ENCODE measurements at places on chromosomes 11 and 22.

DNA sequence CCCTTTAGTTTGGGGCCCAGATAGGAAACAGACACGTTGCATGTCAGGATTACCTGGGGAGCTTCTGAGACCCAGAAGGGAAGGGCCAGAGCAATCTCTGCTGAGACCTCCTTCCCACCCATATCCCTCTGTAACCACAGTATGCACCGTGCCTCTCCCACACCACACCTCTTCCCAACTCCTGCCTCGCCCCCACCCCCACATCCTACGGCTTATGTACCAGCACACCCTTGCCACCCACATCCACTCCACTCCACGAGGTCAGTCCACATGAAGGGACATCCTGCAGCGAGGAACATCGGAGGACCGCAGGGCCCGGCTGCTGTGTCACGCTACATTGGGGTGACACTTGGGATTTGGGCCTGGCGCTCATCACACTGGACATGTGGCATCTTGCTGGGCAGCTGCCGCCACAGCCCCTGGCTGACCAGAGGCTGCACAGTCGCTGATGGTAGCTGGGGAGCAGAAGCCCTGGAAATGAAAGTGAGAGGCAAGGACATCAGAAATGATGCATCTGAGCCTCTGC lies 118.3 kb upstream of the LMO1 start:
- no peak for DNase-seq

- no peak for DNase-seq
Measured at GRCh38 chr11:15893080-15893492, 463.3 kb downstream of the SOX6 start.

- no peak for DNase-seq
Measured at GRCh38 chr11:96306933-96307775, 35.8 kb downstream of the MAML2 start.

DNA sequence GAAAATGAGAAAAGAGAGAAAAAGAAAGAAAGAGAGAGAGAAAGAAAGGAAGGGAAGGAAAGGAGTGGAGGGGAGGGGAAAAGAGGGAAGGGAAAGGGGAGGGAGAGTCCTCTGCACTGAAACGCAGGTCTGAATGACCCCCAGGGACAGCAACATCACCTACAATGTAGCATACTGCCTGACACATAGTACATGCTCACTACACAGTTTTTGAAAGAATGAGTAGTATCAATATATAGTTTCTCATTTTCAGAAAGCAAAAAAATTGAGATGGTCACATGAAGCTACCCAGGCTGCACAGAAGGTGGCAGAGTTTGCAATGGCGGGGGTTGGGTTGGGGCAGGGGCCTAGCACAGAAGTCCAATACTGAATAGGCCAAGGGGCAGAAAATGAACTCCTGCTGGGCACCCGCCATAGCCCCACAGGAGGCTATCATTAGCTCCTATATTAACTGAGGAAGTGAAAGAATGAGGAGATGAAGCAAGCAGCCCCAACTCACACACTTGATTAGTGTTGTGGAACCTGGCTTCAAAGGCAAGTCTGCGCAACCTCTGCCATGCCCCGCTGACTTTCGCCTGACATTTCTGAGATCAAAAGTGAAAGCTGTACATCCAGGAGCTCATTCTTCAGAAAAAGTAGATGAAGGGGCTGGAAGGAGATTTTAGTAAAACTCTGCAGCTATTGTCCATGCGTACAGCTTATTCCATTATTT lies 241.2 kb upstream of the SYN3 start:
- DNase-seq: no peak

DNA sequence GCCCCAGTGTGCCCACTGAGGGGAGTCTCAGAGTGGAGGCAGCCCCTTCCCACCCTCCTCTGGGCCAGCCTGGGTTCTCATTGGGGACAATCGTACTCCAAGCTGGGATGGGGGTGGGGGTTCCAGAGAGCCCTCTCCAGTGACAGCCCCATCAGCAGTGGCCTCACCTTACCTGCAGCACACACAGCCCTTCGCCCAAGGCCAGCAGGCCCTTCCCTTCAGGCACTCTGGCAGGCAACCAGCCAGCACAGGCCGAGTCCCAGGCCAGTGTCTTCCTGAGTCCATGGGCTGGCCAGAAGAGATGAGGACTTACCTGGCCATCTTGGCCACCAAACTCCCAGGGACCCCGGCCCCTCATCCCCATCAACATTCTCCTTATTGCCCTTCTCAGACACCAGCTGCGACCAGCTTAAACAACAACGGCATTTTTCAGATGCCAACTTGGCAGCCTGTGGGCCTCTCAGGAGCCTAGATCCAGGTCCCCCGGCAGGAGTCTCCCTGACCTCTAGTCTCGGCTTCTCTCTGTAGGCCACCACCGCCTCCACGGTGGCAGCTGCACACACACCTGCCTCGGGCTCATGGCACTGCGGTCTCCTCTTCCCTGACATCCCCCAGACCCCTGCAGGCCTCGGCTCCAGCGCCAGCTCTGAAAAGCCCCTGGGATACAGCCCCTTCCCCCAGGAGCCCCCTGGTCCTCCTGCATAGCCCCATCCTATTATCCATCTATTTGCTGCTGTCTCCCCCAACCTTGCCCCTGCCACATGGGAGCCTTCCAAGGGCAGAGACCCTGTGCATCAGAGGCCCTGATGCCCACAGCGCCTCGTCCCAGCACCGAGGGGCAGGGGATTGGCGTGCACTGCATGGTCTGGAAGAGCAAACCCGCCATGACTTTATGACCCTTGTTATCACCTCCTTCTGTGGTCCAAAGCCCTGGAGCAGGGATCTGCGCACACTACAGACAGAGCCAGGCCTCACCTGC lies 111.2 kb upstream of the FGF3 start:
- no peak for DNase-seq

- DNase-seq: no peak
Measured at GRCh38 chr11:76653012-76653673, 17.4 kb downstream of the LRRC32 start.

DNA sequence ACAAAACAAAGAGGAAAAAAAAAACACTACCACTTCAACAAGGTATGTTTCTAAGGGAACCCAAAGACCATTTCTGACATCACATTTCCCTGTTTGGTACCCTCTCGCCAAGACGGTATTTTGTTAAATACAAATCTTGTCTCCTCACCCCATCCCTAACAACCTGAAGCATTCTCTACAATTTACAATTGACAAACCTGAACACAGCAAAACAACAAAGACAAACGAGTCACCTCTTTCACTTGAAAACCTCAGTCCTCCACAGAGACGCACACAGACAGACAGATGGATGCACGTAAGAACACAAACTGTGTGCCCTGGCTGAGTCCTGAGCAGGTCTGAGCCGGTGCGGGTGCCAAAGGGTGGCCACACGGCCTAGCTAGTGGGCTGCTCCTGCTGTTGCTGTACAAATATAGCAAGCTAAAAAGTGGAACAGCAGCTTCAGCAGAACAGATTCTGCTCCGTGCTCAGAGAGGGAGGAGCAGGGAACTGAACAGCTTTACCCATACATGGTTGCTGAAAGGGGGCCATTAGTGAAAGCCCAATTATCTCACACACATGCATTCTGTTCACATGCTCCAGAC lies 28.5 kb downstream of the CELF1 start:
- DNase-seq: peak; percentile 24

- peak; percentile 32 for DNase-seq
Measured at GRCh38 chr22:39556970-39557841, 13.3 kb upstream of the CACNA1I start.

DNA sequence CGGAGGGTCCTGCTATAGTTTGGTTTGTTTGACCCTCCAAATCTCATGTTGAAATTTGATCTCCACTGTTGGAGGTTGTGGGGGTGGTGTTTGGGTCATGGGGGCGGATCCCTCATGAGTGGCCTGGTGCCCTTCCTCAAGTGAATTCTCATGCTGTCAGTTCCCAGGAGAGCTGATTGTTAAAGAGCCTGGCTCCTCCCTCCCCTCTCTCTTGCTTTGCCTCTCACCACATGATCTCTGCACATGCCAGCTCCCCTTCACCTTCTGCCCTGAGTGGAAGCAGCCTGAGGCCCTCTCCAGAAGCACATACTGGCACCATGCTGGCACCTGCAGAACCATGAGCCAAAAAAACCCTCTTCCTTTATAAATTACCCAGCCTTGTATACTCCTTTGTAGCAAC lies 7.1 kb downstream of the TSPAN18 start:
- no peak for DNase-seq

GRCh38 chr11:47131136-47131535 lies 45.5 kb downstream of the ARFGAP2 start:
- DNase-seq: no peak

- no peak for DNase-seq
Measured at GRCh38 chr11:10263929-10264328, 30.1 kb downstream of the SBF2 start.

- DNase-seq: no peak
Measured at GRCh38 chr22:22124374-22124773, 120.2 kb upstream of the VPREB1 start.

GRCh38 chr22:26887456-26887855 lies 230.1 kb downstream of the MIAT start:
- DNase-seq: no peak

DNA sequence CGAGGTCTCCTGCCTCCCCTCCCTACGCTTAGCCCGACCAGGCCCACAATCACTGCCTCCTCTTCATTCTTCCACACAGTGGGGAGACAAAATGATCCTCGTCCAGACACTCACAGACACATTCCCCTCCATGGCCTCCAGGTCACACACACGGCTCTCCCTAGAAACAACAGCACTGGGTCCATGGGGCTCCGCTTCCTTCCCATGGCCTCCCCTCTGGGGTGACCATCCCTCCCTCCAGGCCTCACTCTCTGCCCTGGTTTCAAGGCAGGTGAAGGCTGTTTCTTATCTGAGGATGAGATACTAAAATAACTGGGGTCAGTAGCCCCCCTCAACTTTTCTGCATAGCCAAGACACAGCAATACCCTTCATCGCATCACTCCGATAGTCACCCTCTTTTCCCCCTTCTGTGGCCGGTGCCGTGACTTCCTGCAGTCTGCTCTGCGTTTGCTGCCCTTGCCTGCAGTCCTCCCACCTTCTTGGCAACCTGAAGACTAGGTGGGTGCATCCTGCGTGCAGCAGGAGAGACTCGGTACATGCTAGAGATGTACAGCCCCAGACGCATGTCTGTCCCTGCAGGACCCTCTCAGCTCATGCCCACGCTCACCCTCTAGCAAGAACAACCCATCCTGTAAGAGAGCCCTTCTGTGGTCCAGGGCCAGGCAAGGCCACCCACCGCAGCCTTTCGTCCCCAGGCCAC lies 55.8 kb downstream of the CD6 start:
- DNase-seq: peak; percentile 45

DNA sequence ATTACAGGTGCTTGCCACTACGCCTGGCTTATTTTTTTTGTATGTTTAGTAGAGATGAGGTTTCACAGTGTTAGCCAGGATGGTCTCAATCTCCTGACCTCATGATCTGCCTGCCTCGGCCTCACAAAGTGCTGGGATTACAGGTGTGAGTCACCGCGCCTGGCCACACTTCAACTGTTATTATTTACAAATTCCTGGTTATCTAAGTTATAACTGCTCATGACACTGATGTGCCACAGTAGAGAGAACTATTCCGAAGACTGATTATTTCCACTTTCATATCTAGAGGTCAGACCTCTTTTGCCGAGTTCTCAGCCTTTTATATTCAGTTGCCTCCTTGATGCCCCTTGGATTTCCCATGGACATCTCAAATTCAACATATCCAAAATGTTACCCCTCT lies 3.9 kb upstream of the NUP160 start:
- DNase-seq: no peak

GRCh38 chr11:34788642-34789041 lies 127.5 kb downstream of the APIP start:
- DNase-seq: no peak

DNA sequence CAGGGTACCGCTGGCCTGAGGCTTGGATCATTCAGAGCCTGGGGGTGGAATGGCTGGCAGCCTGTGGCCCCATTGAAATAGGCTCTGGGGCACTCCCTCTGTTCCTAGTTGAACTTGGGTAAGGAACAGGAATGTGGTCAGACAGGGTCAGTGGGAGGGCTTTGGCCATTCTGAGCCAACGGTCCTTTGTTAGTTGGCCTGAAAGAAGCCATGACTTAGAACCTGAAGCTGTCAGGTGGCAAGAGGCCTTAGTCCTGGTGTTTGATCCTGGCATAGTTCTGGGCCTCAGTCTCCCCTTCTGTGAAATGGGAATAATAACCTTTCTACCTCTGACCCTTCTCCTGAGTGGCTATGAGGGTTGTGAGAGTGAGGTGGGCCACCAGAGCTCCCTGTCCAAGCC lies 8.3 kb downstream of the PGAP2 start:
- no peak for DNase-seq

DNA sequence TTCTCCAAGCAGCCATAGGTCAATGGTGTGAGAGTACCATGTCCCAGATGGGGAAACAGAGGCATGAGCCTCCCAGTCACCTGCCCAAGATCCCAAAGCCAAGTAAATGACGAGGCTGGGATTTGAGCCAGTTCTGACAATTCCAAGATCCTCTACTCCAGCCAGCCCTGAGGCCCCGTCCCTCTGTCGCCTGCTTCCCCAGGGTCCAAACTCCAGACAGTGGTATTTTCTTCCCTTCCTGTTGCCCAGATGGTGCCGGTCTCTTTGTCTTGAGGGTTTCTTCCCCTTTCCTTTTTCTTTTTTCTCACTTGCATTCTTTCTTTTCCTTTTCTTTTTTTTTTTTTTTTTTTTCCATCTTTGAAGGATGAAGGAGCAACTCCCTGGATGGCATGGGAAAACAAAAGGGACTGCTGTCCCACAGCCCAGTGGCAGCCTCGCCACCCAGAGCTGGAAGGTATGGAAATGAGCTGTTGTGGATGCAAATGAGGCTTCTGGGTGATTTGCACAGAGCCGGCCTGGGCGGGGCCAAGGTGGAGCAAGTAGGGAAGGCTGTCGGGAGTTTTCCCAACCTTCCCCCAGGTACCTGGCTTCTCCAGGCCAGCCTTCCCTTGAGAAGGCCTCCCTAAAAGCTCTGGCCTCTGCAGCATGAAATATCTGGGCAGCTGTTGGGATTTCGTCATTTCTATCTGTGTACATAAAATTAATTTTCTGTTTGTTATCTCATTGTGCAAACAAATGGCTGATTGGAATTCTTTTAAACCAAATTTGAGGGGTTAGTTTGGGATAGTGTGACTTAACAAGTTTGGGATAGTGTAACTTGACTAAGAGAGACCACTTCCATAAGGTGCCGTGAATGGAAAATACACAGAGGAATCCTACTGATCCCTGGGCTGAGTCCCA lies 146.8 kb downstream of the MN1 start:
- no peak for DNase-seq

DNA sequence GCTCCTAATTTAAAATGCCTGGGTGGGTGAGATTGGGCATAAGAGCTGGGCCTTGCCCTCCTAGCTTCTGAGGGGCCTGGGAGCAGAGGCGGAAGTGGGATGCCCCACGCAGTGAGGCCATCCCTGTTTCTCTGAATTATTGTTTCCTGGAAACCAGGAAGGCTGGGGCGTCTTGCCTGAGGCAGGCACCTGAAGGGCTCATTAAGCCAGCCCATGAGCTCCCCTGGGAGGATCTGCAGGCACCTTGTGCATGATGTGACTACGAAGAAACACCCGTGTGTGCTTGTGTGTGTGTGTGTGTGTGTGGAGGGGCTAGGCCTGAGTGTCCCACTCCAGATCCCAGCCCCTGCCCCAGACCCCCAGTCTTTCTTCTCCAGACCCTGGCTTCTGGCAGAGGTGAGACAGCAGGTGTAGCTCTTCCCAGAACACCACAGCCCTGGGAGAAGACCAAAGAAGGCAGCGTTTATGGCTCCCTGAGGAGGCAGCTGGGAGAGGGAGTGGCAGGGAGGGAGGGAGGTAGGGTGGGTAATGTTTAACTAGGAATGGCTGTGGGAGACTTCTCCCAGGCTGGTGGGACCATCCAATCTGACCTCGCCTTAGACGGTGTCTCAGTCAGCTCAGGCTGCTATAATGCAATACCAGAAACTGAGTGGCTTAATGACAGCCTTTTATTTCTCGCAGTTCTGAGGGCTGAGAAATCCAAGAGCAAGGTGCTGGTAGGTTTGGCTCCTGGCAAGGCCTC lies 2.1 kb upstream of the BATF2 start:
- DNase-seq: peak; percentile 40

GRCh38 chr11:115324581-115325432 lies 179.4 kb downstream of the CADM1 start:
- DNase-seq: peak; percentile 61
